ENCODE measurements at places on chromosomes 3 and 15.

GRCh38 chr3:109963831-109964230, 626.5 kb upstream of the DPPA4 start:
- ATAC-seq = no peak

- ATAC-seq = no peak
Measured at GRCh38 chr15:97014001-97014400, 683.5 kb downstream of the NR2F2 start.

- ATAC-seq = no peak
Measured at GRCh38 chr3:180631317-180631716, 29.4 kb downstream of the TTC14 start.

DNA sequence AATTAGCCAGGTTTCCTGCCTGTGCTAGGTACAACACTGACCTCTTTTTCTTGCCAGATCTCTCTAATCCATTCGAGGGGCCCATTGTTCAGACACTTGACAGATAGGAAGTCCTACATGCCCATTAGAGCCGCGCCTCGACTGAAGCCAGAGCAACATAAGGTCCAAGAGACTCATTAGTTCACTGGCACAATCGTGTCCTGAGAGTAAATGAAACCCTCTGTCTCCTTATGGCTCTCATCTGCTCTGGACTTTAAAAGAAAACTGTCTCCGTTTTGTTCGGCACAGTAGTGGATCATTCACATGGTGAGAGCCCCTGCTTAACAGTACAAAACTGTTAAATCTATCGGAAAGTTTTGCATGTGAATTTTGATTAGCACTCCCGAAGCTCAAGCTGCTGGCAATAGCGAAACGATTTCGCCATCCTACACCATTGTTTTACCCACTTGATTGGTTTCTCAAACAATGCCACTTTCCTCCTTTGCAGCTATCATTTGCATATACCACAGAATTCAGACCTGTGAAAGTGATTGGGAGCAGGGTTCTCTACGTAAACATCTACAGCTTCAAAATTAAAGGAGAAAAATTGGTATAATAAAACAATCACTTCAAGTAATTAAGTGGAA, 19.0 kb upstream of the C15orf61 start:
- no peak for ATAC-seq

- ATAC-seq = no peak
Measured at GRCh38 chr15:100642213-100642949, 40.0 kb downstream of the ASB7 start.

GRCh38 chr3:196009456-196009855, 72.4 kb downstream of the TFRC start:
- no peak for ATAC-seq

DNA sequence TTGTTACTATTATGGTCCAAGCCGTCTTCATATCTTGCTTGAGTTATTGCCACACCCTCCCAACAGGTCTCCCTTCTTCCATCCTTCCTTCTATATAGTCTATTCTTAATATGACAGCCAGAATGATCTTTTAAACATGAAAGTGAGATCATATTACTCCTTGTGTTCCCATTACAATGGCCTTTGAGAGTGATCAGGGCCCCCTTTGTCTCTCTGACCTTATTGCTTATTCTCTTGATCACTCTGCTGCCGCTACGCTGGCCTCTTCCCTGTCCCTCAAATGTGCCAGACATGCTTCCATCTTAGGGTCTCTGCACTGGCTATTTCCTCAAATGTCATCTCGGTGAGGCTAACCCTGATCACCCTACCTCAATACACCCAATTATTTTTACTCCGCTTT, 38.1 kb downstream of the UBE2E2 start:
- ATAC-seq = no peak

- no peak for ATAC-seq
Measured at GRCh38 chr15:72340366-72340765, 20.4 kb upstream of the CELF6 start.

- peak; percentile 44 for ATAC-seq
Measured at GRCh38 chr3:196138482-196139254, 56.8 kb upstream of the TFRC start.

DNA sequence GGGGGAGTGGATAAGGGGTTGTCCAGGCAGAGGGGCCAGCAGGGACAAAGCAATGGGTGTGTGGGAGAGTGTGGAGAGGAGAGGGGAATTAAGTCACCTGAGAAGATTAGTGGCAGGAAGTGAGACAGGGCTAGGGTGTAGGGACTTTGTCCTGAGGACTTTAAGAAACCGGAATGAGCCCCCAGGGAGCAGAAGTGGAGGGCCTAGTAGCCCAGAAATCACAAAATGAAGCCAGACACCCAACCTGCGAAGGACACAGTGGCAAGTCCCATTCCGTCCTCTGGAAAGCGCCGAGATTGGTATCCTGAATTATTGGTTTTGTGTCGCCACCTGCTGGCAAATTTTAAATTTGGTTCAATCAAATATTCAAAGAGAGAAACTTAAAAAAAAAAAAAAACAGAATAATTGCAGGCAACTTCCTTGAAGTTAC, 78.0 kb upstream of the SLC25A36 start:
- ATAC-seq = no peak

GRCh38 chr3:178451799-178452198, 84.4 kb upstream of the KCNMB2 start:
- no peak for ATAC-seq

DNA sequence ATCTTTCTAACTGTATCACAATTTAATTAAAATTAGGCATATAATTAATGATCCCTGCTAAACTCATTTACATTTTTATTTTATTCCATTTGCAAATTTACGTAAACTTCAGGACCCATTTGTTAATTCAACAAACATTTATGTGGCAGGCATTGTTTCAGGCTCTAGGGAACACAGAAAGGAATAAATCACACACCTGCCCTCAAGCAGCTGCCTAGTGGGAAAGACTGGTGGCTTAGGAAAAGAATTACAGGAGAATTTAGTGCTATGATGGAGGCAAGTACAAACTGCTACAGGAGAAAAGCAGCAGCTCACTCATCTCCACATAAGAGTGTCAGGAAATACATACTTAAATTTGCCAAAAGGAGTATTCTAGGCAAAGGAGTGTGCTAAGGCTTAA, 11.2 kb downstream of the CBLB start:
- ATAC-seq = no peak

DNA sequence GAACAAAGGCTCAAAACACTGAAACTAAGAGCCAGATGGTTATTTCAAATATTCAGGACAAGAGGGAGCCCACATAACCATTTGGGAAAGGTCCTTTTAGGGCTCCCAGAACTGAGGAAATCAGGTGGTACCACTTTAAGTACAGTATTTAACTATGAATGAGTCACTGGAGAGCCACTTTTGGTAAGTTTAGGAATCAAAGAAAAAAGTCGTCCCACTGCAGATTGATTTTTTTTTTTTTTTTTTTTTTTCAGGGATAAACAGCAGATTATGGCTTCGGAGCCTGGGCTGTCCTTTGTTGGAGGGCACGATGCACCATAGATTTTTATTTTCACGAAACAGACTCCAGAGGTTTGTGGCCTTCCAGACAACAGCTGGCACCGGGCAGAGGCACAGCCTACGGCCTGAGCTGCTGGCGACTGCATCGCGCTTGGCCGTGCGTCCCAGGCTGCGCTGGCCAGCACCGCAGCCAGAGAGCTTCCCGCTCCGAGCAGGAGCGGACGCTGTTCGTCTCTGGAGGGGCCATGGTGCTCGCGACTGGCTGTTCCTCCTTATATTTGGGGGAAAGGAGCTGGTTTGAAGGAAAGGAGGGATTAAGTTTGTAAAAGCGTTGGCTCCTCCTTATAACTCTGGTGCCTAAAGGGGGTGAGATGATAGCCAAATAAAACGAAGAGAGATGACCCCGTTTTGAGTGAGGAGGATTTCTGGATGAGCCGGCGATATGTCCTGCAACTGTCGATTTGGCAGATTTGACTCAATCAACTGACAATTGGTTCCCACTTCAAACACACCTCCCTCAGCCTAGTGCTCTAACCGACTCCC, 152.9 kb upstream of the GOLIM4 start:
- ATAC-seq = peak; percentile 46

GRCh38 chr3:152860736-152861135, 25.8 kb downstream of the P2RY1 start:
- no peak for ATAC-seq

- no peak for ATAC-seq
Measured at GRCh38 chr3:43378066-43378935, 92.0 kb downstream of the SNRK start.

- no peak for ATAC-seq
Measured at GRCh38 chr3:32881624-32882023, 63.8 kb downstream of the TRIM71 start.

GRCh38 chr3:127962937-127963336, 47.9 kb downstream of the KBTBD12 start:
- ATAC-seq = no peak

GRCh38 chr3:11544412-11545181, 99.1 kb downstream of the VGLL4 start:
- peak; percentile 15 for ATAC-seq

- ATAC-seq = no peak
Measured at GRCh38 chr3:139617672-139618268, 60.0 kb downstream of the NMNAT3 start.

DNA sequence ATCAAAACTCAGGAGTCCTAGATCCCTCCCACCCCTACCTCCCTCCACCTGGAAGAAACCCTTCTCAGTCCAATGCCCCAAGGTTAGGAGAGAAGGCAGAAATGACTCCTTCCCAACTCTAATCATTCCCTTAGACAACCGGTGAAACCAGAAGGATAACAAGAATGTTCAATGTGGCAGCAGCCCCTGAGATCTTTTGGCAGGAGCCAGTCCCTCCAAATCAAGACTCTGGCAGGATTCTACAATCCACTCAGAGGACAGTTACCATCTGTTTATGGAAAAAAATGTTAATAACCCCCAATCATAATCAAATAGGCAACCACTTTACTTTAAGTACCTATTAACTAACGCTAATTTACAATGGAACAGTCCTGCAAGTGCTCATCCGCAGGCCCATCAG, 136.5 kb downstream of the NTRK3 start:
- ATAC-seq = no peak

GRCh38 chr3:118304557-118304956, 730.1 kb downstream of the IGSF11 start:
- ATAC-seq = no peak

DNA sequence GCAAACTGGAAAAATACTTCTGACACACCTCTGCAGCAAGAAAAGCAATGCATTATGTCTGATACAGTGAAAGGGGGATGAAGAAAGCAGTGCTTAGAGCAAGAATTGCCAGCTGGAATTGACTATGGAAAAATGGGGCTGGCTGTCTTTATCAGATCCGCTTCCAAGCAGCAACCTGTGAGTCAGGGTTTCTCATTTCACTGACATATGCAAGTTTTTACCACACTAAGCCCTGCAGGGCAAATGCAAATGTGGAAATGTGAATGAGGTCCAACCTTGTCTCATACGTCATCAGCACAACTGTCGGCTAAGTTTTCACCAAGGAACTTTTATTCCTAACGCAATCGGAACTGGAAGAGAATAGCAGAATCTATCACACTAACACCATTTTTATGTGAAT, 172.5 kb upstream of the GADL1 start:
- ATAC-seq = peak; percentile 81

GRCh38 chr3:123194552-123194951, 7.2 kb upstream of the SEC22A start:
- ATAC-seq = peak; percentile 41

DNA sequence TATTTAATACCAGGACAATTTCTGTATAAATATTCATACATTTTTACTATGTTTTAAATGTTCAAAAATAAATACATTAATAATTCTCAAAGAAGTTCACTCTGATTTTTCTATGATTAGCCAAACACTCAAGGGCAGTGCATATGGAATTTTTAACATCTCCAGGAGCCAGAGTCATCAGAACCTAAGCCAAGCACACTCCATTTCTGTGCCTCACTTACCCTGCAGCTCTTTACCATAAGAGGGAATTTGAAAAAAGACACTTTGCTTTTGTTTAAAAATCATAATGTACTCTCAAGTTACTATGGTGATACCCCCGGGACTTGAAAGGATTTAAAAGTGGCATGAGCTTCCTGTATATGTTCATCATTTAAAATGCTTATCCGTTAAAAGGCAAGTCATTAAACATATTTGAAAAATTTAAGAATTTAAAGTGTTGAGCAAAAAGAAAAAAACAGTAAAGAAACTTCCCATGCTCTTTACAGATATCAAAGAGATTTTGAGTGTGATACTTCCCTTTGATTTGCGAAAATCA, 747.4 kb upstream of the NECTIN3 start:
- no peak for ATAC-seq

GRCh38 chr3:23094890-23095462, 108.2 kb upstream of the UBE2E2 start:
- no peak for ATAC-seq

GRCh38 chr3:94092086-94092485, 29.2 kb downstream of the NSUN3 start:
- ATAC-seq = no peak

DNA sequence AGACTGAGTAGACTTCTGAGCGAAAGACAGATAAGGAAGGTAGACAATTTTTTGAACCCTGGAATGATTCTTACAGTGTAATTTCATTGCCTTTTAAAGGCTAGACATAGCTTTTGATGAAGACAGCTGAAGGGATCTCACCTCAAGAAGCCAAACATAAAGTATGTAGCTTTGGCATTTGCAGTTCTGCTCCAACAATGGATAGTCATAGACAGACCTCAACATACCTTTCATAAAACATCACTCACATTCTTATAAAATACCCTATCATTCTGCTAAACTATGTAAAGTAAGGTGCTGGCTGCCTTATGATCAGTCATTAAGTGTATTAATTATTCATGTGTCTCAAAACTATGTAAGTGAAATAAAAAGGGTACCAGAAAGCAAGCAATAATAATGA, 70.0 kb downstream of the UBE3A start:
- ATAC-seq = no peak

- no peak for ATAC-seq
Measured at GRCh38 chr15:58441376-58442070, 9.7 kb downstream of the LIPC start.

GRCh38 chr3:39960515-39961191, 151.2 kb downstream of the MYRIP start:
- peak; percentile 72 for ATAC-seq

DNA sequence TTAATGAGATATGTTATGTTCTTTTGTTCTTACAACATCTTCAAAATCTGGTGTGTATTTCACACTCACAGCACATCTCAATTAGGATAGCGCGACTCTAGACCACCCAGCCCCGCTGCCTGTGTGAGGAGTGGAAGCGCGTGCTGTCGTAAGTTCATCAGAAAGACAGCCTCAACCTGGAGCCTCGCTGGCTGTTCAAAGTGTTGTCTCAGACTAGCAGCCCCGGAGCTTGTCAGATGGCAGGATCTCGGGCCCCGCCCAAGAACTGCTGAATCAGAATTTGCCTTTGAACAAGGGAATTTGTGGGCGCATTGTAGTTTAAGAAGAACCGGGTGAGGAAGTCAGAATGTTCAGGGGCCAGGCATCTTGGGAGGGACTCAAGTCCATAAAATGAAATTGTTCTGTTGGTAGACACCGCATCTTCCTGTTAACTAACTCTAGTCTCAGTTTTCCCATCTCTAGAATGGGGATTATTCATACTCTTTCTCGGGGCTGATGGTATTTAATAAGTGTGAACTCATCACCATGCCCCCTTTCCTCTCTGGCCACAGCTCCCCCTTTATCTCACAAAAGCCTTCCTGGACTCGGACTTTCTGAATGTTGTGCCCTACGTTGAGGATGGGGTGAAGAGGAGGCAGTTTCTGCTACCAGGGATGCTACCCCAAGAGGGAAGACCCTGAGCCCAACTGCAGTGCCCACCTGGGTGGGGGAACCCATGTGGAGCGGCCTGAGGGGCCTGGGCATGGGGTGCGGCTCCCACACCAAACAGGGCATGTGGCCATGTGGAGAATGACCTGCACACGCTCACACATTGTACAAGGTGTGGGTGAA, 40.4 kb downstream of the BHLHE40 start:
- ATAC-seq = no peak

GRCh38 chr3:160830796-160831195, 74.8 kb downstream of the PPM1L start:
- ATAC-seq = no peak

GRCh38 chr3:151297429-151297828, 19.1 kb upstream of the P2RY14 start:
- ATAC-seq = no peak
